Kidney (tissue), 22 donors: ENCODE measurements at places on chromosomes 7 and 10. TPM values are rescaled to one million over a fixed set of nuclear protein-coding genes. Genes with fewer than 3 reads are reported as not detected.

CCL24 gene
- total RNA-seq, result not detected

CPSF4 gene
- total RNA-seq, result 28.9 TPM

ITGA8 gene
- total RNA-seq, result 22.1 TPM

CYP3A4 gene
- not detected for total RNA-seq

PNLIPRP3 gene
- total RNA-seq, result not detected

PRF1 gene
- total RNA-seq, result 8.8 TPM

OR6V1 gene
- not detected for total RNA-seq

RBAK gene
- 14.1 TPM for total RNA-seq

GRB10 gene
- 57.8 TPM for total RNA-seq

ABLIM1 gene
- 158 TPM for total RNA-seq

EPO gene
- not detected for total RNA-seq
